Keratinocyte (primary cell): ENCODE measurements at places on chromosomes 3 and 15.
A peak's percentile ranks its signal among the peaks of the same experiment; 100 is the strongest.

DNA sequence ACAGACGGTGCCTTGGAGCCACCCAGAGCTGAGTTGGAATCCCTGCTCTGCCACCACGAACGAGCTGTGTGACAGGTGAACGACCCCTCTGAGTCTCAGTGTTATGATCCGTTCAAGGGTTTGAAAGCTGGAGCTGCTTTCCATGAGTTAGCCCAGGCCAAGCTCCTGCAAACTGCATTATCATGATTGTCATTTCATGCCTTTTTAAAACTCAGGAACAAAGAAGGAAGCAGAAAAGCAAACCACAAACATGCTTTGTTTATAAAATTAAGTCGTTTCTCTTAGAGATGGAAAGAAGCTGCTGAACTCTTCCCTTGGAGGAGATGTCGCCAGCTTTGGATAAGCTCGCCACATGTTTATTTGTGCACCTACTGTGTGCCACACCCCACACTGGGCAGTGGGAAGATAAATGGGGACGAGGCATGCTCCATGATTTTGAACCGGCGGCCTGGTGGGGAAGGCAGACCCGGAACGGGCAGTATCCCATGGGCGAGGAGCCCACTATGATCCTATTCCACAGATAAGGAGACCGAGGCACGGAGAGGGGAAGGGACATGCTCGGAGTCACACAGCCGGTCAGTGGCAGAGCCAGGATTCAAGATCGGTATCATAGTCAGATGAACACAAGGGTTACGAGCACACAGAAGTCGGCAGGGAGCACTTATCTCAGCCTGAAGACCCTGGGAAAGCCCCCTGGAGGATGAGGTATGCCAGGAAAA, 15.9 kb downstream of the HRH1 start:
- DNase-seq = no peak

- no peak for DNase-seq
These were observed 4.7 kb downstream of the LINGO1 start for GRCh38 chr15:77628010-77628409.

- DNase-seq = no peak
These were observed 188.0 kb upstream of the TGFBR2 start for GRCh38 chr3:30418443-30418842.

- DNase-seq = no peak
These were observed 220.9 kb upstream of the EIF1B start for GRCh38 chr3:40088527-40089170.

GRCh38 chr3:71504250-71505036, 79.1 kb downstream of the FOXP1 start:
- DNase-seq = peak; percentile 41

GRCh38 chr3:20186600-20187004, 596 bp upstream of the SGO1 start:
- no peak for DNase-seq

DNA sequence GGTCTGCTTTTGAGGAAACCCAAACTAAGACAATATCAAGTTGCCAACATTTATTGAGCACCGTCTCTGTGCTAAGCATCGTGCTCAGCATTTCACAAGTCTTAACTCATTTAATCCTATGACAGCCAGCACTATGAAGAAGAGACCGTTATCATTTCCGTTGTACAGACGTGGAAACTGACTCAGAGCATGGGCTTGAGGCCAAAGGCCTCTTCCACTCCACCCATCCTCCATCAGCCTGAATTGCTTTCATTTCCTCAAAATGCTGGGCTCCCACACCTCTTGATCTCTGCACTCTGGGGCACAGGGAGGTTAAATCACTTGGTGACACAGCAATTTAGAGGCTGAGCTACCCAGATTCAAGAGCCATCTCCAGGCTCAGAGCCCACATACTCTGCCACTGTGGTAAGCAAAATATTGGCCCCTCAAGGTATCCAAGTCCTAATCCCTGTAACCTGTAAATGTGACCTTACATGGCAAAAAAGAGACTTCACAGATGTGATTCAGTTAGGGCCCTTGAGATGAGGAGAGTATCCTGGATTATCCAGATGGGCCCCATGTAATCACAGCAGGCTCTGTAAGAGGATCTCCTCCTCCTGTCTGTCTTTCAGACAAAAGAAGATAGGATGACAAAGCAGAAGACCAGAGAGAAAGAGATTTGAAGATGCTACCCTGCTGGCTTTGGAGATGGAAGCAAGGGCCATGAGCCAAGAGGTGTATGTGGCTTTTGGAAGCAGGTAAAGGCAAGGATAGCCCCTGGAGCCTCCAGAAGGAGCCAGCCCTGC, 24.3 kb upstream of the FLNB start:
- DNase-seq = no peak

- no peak for DNase-seq
These were observed 269.0 kb downstream of the NSUN3 start for GRCh38 chr3:94331831-94332230.

DNA sequence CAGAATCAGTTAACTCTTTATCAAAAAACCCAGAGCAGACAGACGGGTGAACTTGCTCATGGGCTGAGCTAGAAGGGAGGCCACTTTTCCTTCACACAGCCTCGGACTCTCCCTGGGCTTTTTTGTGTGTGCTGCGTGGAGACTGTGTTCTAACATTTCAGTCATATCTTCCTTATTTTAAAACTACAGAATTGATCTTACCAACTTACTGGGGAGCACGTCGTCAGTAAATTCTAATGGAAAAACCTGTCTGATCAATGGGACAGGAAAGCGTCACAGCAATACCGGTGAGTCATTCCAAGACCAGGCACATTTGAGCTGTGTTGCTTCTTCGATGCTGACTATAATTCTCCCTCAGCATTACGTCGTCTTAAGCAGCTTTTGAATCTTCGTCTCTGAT, 145.1 kb downstream of the LPP start:
- no peak for DNase-seq

DNA sequence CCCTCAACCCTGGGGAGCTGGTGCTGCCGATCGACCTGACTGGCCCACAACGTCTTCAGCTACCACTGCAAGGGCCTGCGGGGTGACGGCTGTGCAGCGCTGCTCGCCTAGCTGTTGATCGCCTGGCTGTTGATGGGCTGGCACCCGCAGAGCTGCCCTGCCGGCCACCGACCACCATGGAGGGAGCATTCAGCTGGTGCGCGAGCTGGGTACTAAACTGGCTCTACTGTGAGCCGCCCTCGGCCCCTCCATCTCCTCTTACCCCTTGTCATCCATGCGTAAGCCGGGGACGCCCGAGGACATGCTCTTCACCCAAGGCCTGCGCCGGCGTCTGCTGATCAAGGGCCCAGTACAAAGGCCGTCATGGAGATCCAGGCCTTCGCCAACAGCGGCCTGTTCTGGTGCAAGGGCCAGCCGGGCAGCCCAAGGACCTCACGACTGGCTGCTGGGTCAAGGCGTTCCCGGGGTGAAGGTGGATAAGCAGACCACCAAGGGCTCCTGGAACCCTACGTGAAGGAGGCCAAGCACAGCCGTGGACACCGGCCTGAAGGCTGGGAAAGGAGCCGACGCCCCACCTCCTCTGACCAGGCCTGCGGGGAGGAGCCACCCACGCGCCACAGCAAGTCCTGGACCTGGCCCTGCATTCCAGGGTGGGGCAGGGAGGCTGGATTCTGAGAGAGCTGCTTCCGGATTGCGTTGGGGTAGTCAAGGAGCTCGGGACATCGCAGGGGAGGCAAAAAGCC, 46.9 kb downstream of the SFMBT1 start:
- DNase-seq = peak; percentile 19

DNA sequence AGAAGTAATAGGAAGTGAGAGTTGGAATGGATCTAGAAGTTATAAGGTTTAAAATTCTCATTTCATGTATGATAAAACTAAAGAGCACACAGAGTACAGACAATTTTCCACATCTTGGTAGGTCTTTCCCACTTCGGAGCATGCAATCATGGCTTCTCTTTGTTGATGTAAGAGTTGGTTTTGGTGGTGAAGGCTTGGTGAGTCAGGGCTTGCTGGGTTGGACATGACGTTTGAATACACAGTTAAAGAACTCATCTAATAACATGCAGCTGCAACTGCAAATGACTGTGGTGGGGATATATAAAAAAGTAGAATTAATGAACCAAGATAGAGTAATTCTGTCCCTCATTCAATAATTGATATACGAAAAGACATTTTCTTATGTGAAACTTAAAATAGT, 39.5 kb upstream of the GRM7 start:
- DNase-seq = no peak

- no peak for DNase-seq
These were observed 139.3 kb upstream of the HES1 start for GRCh38 chr3:193996641-193997089.

- no peak for DNase-seq
These were observed 33.7 kb downstream of the ZBTB11 start for GRCh38 chr3:101643009-101643844.

DNA sequence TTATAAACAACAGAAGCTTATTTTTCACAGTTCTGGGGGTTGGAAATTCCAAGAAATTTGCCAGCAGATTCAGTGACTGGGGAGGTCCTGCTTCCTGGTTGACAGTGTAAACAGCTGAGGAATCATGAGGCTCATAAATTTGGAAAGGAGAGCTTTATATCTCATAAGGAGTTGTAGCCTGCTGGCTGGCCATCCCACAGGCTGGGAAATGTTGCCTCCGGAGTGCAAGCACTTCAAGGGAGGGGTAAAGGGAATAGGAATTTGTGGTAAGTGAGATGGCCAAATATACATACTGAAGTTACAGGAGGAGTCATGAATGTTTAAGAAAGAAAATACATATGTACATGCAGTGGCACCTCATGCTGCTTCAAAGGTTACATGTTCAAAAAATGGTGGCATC, 217.2 kb upstream of the CBLB start:
- DNase-seq = no peak

- no peak for DNase-seq
These were observed 14.4 kb downstream of the TM4SF1 start for GRCh38 chr3:149363053-149363452.

DNA sequence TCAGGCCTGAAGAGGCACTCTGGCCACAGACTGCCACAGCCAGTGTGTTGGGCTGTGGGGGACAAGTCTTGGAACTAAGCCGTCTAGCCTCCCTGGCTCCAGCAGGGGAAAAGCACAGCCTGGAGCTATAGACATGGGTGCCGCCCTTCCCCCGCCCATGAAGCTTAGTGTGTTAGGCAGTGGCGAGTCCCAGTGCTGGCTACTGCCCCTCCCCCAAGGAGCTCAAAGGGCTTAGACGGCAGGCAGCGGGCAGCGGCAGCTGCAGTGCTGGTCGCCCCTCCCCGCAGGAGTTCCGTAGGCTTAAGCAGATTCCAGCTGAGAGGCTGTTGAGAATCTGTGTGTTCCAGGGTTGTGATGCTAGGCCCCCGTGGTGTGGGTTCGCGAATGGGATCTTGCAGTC, 135.8 kb upstream of the RORA start:
- DNase-seq = no peak

- no peak for DNase-seq
These were observed 111.6 kb upstream of the SLC6A6 start for GRCh38 chr3:14290631-14291385.

- DNase-seq = peak; percentile 76
These were observed 32.2 kb upstream of the TM2D3 start for GRCh38 chr15:101684384-101684783.

DNA sequence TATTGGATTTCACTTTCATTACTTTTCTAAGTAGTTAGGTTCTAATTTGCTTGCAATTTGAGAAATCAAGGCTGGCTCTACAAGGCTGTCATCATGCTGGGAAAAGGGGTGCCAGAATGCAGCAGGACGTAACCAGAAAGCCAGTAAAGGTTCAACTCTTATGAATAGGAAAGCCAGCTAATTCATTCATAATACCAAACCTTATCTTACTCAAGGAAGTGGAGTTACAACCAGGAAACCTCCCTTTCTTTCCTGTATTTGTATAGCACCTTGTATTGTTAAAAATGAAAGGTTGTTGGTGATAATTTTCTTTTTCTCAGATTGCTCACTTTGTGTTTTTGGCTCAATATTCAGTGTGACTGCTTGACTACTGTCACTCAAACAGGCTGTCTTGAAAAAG, 109.4 kb downstream of the FILIP1L start:
- DNase-seq = no peak

GRCh38 chr3:176415661-176416295, 781.5 kb downstream of the TBL1XR1 start:
- no peak for DNase-seq

DNA sequence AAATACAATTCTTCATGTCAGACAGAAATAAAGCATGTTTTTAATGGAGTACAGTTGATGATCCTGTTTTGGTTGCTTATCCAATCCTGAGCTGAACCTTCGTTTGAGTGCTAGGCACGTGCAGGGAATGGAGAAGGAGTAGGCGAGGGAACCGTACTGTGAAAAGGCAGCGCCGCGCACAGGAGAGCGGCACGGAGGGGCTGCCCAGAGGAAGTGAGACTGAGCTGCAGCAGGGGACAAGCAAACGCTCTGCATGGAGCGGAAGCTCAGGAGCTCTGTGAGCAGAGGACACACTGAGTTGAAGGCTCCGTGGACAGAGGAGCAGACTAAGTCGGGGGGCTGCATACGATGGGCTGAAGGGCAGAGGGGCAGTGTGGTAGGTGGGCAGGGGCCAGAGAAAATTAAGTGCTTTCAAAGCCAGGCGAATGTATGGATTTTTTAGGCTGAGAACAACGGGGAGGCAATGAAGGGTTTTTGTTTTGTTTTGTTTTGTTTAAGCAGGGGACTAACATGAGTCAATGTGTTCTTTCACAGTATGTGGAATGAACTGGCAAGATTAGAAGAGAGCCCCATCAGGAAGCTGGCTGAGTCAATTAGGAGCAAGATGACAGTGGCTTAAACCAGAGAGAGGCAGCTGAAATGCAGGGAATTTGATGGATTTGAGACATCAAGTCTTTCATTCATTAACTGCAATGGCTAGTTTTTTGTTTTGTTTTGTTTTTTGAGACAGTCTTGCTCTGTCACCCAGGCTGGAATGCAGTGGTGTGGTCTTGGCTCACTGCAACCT, 23.8 kb upstream of the TM2D3 start:
- no peak for DNase-seq

DNA sequence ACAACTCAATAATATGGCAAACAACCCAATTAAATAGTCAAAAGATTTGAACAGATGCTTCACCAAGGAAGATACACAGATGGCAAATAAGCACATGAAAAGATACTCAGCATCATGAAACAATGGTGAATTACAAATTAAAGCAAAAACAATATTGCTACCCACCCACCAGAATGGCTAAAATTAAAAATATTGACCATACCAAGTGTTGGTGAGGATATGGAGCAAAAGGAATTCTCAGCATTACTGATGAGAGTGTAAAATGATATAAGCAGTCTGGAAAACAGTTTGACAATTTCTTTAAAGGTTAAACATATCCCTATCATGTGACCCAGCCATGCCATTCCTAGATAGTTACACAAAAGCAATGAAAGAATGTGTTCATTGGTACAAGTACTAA, 5.7 kb upstream of the PXYLP1 start:
- DNase-seq = no peak

- no peak for DNase-seq
These were observed 50.5 kb upstream of the MINAR1 start for GRCh38 chr15:79381593-79381992.

GRCh38 chr15:45199136-45199810, 11.5 kb upstream of the SHF start:
- DNase-seq = no peak
